ENCODE measurements at places on chromosomes 12 and 14.

GRCh38 chr14:74871819-74872218 lies 4.1 kb downstream of the PROX2 start:
- no peak for DNase-seq

GRCh38 chr14:92577321-92577742 lies 63.8 kb downstream of the RIN3 start:
- no peak for DNase-seq

DNA sequence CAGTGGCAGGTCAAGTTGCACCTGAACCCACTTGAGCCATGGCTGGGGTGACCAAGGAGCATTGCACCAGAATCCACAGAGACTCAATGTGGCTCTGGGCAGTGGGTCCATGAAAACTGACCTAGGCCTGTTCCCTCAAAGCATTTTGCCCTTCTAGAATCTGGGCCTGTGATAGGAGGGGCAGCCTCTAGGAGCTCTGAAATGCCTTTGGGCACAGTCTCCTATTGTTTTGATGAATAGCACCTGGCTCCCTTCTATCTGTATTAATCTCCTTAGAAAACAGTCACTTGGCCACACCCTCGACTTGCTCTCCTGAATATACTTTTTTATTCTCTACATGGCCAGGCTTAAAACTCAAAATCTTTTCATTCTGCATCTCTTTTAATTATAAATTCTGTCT lies 14.1 kb upstream of the KRAS start:
- DNase-seq: no peak

DNA sequence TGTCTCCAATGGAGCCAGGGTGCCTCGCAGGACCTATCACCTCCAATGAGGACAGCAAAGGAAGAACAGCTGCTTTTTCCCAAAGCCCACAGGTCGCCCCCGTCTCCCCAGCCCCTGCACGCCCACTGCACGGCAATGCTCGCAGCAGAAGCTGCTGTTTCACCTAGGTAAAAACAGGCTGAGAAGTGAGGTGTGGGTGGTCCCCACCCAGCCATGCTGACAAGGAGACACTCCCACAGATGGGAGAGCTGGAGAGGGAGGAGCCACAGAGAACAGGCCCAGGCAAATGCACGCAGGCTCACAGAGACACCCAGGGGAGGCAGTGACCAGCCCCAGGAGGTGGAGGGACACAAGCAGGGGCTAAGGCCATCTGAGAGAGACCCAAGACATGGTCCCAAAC lies 10.4 kb downstream of the CFAP73 start:
- no peak for DNase-seq

- no peak for DNase-seq
These were observed 1292.2 kb upstream of the TMEM132C start for GRCh38 chr12:126974779-126975178.

DNA sequence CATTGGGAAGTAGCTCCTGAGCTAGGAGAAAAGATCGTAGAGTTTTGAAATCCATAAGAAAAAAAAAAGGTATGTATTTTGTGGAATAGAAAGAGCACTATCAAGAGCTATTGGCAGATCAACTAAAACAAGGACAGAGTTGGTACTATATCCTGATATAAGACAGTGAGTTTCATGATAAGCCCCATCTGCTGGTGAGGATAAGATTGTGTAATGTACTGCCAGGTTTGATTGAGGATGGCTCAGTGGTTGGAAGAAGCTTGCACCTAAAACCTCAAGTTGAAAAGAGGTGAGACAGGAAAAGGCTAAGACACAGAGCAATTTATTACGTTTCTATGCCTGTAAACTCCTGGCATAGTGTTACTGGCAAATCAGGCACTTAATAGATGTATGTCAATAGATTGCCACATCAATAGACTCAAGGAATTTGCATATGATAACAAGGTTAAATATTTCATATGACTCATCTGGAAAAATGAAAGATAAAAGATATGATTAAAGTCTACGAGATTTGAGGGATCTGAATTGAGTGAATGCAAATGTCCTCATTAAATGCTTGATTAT lies 525.6 kb downstream of the FLRT2 start:
- DNase-seq: no peak

GRCh38 chr12:69630191-69630590 lies 19.5 kb upstream of the LRRC10 start:
- DNase-seq: peak; percentile 44

DNA sequence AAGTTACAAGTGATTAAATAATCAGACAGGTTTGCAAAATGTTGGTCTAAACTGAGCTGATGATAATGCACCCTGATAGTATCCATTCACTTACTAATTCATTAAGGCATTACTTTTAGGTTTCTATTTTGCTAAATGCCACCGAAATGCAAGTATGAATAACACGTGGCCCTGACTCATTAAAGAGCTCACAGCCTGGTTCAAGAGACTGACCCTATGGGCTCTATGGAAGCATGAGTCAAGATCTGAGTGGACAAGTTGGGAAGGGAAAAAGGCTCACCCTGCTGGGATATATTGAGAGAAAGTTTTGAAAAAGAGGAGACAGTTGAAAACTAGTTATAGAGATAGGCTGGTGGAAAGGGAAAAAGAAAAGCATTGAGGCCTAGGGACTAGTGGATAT lies 14.8 kb upstream of the LRRC9 start:
- no peak for DNase-seq

DNA sequence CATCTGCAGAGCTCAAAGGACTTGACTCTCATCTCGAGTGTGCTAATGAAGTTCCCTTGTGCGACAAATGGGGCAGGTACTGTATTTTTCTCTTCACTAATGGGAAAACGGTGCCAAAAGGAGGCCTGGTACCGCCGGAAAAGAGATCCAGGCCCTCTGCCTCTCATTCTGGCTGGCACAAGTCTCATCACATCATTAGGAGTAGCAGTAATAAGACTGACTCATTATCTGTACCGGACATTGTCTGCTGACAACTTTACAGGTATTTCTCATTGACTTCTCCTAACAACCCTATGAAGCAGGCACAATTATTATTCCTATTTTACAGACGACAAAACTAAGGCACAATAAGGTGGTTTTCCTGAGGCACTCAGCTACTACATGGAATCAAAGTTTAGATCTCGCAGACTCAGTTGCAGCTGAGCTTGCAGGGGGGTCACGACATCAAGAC lies 668 bp downstream of the APPL2 start:
- DNase-seq: peak; percentile 10

DNA sequence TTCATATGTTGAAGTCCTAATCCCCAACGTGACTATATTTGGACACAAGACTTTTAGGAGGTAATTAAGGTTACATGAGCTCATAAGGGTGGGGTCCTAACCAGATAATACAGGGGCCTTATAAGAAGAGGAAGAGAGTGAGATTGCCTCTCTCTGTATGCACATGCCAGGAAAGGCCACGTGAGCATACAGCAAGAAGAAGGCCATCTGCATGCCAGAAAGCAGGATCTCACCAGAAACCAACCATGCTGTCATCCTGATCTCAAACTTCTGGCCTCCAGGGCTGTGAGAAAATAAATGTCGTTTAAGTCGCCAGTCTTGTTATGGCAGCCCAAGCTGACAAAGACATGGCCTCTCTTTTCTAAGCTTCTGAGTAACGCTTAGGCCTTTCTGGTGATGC lies 69.0 kb upstream of the GPHB5 start:
- DNase-seq: no peak

GRCh38 chr12:124544311-124544970 lies 23.0 kb downstream of the NCOR2 start:
- no peak for DNase-seq

- peak; percentile 9 for DNase-seq
These were observed 37.0 kb upstream of the FBXO33 start for GRCh38 chr14:39469094-39469710.

DNA sequence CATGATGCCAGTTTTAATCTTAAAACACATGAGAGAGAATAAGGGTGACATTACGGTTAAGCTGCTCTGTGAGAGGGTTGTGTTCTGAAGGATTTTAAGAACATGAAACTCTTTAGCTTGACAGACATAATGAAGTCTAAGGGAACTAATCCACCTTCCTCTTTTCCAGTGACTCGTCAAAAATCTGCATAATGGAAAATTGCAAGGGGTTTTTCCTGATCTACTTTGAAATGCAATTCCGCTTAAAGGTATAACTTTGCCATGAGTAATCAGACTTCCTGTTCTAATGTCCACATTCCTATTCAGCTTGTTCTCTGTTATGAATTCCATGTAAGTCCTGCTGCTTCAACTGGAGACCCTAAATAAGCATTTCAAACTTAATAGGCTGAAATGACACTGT lies at the start of gene ZNF705A:
TSS of gene ZNF705A (plus strand) at position 171 of the 400 bp plus-strand sequence. CDS start 15,611 bp downstream, outside the sequence.
- DNase-seq: no peak

DNA sequence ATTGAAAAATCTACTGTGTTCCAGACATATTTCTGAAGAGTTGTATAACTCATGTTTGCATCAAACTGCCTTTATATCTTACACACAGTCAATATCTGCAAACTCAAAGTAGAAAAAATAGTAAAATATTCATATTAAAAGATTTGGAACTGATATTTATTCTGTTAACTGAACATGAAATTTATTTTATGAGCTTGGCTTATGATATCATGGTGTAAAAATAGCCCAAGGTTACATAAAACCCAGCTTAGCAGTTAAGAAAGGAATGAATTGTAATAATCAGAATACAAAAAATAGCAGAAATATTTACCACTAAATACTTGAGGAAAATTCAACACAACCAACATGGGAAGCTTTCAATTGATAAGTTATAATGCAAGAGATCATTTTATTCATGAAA lies 367.9 kb downstream of the FLRT2 start:
- DNase-seq: no peak

DNA sequence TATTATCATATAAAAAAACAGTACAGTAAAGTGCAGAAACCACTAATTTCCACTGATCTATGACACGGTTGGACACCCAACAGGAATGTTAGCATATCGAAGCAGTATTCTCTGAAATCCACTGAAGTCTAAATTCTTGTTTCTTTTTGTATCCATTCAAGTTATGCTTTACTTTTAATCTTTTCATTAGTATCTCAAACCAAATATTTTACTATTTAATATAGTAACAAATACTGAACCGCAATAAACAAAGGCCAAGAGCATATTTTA lies 41.1 kb downstream of the ATXN2 start:
- no peak for DNase-seq
